ENCODE measurements at places on chromosomes 7 and 10.

- no peak for DNase-seq
These were observed 14.6 kb downstream of the MINDY4 start for GRCh38 chr7:30785786-30786185.

GRCh38 chr10:96695366-96695765, 24.9 kb downstream of the PIK3AP1 start:
- DNase-seq, result no peak

DNA sequence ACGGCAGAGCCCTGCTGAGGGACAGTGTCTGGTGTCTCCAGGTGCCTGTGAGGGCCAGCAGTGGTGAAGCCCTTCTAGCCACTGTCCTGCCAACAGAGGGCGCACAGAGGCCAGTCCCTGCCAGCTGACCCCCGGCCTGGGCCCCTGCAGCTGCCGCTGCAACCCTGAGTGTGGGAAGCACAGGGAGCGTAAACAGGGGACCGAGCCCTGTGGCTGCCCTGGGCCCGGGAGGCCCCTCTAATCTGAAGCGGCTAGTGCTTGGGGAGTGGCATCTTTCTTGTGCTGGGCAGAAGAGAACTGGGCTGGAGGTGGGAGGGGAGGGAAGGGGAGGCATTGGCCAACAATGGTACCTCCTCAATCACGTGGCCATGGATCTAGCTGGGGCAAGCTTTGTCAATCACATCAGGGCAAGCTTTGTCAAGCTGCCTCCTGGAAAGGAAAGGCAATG, 34.6 kb downstream of the TRIM8 start:
- no peak for DNase-seq

DNA sequence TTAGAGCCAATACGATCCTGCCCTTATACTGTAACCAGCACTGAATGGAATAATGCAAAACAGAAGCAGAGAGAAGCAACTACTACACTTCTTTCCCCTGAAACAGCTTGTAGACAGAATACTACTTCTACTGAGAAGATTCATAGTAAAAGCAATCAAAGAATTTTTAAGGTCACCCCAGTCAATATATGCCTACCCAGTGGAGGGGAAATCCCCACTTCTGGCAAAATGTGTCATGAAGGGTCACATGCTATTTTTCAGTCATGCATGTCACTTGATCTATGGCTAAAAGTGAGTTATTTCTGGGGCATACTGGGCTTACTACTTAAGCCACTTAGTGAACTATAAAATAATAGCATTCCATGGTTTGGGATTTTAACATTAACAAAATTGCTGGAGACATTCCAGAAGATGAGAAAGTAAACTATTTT, 25.6 kb downstream of the IRF5 start:
- DNase-seq, result no peak

- no peak for DNase-seq
These were observed 14.5 kb upstream of the PAX2 start for GRCh38 chr10:100730725-100731406.

DNA sequence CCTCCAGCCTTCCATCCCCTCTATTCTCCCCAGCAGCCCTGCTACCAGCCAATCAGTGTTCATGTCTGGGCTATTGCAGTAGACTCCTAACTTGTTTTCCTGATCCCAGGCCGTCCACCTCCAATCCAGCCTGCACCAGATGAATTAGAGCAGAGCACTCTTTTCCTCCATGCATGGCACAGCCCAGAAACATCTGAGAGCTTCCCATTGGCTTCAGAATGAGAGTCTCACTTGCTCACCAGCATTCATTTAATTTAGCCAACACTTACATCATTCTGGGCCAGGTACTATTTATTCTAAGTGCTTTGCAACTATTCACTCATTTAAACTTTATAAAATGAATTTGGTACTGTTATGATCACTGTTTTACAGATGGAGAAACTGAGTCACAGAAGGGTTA, 51.4 kb upstream of the DUSP5 start:
- DNase-seq, result no peak

DNA sequence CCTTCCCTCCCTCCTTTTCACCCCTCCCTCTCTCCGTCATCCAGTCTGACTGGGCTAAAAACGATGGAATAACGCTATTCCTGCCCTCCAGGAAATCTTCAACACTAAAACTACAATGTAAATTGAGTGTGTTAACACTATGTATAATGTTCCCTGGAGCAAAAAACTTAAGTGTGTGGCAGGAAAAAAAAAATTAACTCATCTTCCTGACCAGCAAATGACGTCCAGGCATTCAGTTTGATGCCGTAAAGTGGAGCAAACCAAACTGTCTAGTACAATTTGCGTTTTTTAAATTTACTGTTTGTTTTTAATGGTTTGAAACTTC, 545 bp upstream of the MTPN start:
- no peak for DNase-seq

DNA sequence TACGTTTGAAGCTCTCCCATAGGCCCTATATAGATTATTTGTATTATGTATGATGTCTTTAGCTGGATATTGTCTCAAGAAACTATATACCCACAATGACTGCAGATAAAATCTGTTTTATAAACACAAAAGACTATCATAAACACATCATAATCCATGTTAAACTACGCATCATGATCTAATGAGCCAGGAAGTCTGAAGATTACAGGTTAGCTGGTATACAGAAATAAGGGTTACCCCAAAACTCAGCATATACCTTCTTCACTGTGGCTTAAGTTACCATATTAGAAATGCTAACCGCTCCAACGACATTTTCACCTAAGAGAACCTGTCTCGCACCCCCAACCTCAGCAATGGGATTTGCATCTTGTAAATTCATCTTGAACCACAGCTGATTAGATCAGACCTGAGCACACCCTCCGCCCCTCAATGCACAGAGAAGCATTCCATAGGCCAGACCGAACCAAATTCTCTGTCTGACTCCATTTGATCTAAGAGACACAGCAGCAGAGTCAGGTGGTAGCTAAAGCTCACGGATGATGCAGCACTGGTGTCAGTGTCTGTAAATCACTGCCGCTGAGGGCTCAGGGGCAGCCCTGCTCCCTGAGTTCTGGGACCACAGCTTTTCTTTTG, 124.9 kb downstream of the NPY start:
- DNase-seq, result no peak

DNA sequence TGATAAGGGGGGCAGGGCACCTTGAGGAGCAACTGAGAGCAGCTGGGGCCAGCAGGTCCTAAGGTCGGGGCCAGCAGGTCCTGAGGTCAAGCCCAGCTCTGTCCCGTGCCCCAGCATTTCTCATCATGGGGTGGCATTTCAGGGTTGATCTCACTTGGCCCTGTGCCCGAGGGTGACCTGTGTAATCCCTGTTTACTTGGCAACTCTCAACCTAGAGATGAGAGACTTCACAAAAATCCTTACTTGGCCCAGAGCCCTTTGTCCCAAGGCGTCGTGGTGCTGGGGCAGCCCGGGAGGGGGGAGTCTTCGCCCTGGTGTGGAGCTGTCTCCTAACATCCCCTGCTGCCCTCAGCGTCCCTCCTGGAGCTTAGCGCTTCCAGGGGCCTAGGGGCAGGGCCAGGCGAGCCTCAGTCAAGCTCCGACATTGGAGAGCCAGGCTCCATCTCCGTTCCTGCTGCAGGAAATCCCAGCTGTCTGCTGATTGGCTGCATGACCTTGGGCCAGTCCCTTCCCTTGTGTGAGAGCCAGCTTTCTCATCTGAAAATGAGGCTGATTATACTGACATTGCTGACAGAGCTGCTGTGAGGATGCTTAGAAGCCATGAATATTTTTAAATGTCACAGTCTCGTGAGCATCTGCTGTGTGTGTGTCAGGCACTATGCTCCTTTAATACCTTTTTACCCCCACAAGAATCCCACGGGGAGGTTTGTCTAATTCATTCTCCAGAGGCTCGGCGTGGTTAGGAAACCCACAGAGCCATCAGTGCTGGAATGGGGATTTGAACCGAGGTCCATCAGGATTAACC, 94.3 kb downstream of the ZMIZ1 start:
- no peak for DNase-seq
